ENCODE measurements at places on chromosomes 4 and X.

DNA sequence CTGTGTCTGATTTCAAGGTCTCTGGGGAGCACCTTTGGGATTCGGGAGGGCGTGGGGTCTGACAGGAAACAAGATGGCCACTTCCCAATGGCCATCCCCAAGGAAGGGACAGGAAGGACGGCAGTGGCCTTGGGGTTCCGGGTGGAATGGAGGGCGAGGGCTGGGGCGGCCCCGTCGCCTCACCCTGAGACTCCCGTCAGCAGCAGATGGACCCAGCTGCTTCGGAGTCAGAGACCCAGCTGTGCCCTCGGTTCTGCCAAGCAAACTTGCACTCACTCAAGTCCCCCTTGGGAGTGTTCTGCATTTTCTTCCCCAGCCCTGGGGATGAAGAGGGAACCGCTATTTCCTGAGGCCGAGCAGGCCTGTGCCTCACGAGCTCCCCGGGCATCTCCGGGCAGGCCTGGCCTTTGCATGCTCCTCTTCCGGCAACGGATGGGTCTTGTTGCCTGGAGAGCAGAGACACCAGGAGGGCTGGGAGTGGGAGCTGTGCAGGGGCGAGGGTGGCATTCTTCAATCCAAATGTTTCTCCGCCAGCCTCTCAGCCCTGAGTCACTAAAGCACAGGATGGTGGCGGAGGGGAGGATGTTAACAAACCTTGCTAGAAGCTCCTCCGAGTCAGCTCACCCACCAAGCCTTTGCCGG is 6.8 kb upstream of the DUSP9 start:
- no peak for DNase-seq

GRCh38 chrX:136015016-136015415 is 29.8 kb downstream of the SLC9A6 start:
- DNase-seq, result no peak

- DNase-seq, result no peak
Observed at GRCh38 chrX:54934058-54934457, 13.4 kb downstream of the TRO start.

- DNase-seq, result no peak
Observed at GRCh38 chr4:34158878-34159277, 2085.4 kb downstream of the ARAP2 start.
